Esophagus squamous epithelium (tissue), 5 donors: ENCODE measurements at places on chromosomes 16 and 17.

DNA sequence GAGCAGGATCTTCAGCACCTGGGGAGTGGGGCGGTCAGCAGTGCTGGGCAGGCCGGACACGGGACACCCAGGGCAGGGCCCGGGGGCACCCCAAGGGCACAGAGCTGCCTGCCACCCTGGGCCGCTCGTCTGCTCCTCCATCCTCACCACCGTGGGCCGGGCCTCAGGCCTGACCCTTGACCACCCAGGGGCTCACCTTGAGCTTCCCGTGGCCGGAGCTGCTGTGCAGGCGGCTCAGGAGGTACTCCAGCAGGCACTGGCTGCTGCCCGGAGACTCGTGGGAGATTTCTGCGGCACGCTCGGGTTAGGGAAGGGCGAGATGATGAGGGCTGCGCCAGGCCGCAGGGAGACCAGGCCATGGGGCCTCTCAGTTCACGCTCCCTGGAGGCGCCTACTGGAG, 2.1 kb downstream of the TEPSIN start:
- DNase-seq: no peak

- no peak for DNase-seq
Measured at GRCh38 chr17:61075988-61076387, 323.7 kb upstream of the TBX2 start.

DNA sequence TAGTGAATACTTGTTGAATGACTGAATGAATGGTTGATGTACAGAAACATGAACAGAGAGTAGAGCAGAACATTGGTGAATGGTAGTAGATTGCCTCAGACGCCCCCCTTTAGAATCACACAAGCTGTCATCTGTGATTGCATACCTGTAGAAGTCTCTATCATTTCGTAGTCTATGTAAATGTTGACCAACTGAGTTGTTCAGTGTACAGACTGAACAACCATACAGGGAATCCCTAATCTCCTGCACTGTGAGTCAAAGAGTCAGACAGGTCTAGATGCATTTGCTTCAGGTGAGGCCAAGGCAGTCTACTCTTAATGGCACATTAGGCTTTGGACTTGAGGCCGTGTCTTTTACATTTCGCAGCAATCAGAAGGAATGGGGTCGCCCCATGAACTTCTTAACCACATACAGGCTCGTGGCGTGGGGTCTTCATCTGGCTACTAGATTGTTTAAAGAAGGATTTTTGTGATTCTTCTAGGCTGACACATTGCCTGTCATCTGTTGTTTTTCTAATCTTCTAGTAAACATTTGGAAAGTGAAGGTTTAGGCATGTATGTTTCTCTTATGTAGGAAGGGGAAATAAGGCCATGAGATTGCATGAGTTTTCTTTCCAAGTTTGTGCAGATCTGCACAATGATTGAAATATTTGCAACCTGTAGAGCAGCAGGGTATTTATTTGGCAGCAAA, 157.4 kb downstream of the WWOX start:
- no peak for DNase-seq

- no peak for DNase-seq
Measured at GRCh38 chr17:46061435-46061834, 62.4 kb downstream of the STH start.

GRCh38 chr16:47142486-47142820, 1.3 kb downstream of the NETO2 start:
- DNase-seq: no peak

- no peak for DNase-seq
Measured at GRCh38 chr17:6853764-6854442, 22.4 kb upstream of the TEKT1 start.

DNA sequence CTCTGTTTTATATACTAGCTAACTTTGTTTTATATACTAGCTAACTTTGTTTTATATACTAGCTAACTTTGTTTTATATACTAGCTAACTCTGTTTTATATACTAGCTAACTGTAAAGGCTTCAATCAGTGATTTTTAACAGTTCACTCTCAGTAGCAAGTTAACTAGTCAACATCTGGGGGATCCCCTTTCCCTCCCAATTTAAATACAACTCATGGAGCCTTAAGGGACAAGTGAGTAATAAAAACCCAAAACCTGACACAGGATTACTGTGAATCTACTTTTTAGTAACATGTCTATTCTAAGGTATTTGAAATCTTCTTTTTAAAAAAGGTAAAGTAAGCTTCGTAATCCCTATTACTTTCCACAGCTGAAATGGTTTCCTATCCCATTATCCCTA, 32.2 kb downstream of the FAM222B start:
- no peak for DNase-seq

DNA sequence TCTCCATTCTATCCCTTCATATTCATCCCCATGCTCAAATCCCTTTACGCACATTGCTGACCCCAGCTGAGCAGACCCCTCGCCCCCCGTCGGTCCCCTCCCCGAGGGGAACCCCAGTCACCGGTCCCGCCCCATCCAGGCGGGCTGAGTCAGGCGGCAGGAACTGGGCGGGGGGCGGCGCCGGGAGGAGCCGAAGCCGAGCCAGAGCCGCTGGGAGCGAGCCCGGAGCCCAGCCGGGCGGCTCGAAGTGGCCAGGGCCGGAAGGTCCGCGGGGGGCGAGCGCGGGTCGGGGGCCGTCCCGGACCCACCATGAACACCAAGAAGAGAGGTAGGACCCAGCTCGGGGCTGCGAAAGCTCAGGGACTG, 8.6 kb downstream of the RIPOR1 start:
- DNase-seq: no peak

DNA sequence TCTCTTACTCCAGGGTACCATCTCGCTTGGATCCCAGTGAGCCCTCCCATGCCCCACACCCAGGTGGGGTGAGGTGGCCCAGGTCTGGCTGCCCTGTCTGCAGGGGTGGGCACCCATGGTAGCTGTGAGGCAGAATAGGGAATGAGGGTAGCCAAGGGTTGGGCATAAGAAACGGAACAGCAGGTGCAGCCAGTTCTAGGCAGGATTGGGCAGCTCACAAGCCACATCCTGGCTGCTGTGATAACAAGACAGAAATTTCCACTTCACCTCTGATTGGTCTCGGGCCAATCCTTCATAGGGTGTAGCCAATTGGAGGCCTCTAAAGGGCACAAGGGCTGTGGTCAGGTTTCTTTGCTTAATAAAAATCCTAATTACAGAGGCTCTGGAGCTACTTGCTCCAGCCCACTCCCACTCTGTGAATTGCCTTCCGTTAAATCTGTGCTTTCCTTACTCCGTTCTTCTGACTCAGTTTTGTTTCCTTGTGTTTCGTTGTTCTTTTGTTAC, 1.5 kb upstream of the ARHGDIG start:
- DNase-seq: no peak

DNA sequence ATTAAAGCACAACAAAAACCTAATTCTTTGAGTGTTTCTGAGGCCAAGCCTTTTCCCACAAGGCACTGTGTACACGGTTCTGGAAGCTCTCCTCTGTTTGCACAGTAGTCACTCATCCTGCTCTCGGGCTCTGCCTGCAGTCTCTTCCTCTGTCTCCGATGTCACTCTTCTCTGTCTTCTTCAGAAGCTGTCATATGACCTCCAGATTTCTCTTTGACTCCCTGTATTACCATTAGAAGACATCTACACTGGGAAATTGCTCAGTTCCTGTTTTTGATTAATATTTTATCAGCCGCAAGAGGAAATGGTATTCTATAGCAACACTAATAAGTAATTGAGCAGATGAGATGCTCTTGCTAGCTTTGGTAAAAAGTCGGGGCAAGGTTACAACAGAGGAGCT, 422.9 kb downstream of the WWOX start:
- DNase-seq: no peak

DNA sequence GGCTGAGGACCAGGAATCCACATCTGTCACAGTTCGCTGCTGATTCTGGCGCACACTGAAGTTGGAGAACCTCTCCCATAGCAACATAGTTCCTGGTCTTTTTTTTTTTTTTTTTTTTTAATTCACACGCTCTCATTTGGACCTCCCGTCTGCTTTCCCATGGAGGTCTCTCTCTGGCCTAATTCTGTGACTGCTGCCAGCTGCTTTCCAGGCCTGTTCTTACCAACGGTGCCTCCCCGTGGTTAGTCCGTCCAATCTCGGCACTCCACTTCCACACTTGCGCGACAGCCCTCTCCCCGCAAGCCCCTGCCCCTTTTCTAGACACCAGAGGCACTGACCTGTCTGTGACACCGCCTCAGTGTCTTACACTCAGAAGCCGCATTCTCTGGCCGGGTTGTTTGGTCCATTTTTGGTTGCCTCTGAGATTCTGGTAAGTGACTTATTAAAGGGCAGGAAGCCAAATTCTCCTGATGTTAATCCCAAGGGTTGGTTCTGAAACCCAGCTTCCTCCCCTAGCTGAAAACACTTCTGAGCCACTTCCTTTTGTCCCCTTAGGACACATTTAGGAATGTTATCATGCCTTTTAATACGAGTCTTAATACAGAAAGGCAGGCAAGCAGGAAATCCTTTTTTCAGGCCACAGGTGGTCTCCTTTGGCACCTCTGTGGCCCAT, 1.1 kb upstream of the AKTIP start:
- no peak for DNase-seq

GRCh38 chr16:17244872-17245551, 225.7 kb downstream of the XYLT1 start:
- no peak for DNase-seq

DNA sequence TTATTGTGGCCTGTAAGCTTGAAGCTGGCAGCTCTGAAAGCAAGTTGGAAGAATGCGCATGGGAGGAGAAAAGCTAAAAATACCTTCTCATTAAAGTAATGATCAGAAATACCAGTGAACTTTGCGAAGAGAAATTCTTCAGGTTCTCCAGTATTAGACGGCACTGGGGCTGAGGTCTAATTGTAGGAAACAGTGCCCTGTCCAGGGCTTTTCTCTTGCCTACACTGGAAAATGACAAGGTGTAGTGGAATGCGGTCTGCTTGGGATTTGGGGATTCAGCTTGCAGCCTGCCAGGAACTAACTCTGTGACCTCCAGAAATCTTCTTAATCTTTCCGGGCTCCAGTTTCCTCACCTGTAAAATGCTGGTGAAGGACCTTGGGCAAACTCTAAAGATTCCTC, 53.3 kb upstream of the KCNJ16 start:
- DNase-seq: no peak

DNA sequence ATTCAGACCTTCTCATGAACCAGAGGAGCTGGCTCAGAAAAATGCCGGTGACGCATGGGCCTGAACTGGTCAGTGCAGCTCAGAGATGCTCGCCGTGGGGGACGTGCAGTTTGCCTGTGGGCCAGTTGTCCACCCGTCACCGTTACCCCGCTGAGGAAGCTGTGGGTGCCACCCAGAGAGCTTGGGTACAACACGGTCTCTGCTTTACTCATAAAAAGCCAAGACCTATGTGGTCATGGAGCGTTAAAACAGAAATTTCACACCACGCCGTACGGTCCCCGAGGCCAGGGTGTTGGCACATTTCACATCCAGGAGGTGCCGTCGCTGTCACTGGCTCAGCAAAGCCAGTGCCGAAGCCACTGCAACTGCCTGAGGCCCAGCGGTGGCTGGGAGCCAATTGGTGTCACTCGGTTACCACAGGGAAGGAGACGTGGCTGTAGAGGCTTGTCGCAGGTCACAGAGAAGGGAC, 120.9 kb downstream of the METRNL start:
- no peak for DNase-seq

DNA sequence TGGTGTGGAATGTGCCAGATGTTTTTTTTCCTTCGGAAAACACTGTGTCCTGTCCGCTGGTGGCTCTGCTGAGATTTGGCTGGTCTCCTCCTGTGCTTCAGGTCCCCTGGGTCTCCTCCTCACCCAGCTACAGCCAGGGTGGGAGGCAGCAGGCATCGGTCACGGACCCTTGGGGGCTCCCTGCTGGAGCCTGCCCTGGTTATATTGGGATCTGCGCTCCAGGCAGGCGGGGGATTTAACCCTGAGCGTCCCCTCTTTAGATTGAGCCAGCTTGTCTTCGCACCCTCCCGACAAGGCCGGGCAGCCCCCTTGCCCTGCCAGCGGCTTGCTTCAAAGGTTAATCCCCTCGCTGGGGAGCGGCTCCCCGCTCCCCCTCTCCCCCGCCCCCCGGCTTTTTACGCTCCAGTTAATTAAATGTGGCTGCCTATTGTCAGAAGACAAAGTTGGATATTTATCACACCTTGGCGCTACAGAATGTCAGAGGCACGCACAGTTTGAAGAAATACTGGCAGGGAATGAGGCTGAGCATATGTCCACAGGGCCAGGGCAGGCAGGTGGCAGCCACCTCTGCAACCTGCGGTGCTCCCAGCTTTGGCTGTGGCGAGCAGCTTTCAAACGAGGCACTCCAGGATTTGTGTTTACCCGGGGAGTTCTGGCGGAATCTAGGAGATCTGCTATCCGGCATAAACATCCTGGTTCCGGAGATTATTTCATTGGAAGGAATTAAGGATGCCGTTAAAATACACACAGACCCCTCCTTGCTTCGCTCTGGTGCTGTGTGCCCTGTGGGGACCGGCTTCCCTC, 38.2 kb upstream of the GSE1 start:
- no peak for DNase-seq

DNA sequence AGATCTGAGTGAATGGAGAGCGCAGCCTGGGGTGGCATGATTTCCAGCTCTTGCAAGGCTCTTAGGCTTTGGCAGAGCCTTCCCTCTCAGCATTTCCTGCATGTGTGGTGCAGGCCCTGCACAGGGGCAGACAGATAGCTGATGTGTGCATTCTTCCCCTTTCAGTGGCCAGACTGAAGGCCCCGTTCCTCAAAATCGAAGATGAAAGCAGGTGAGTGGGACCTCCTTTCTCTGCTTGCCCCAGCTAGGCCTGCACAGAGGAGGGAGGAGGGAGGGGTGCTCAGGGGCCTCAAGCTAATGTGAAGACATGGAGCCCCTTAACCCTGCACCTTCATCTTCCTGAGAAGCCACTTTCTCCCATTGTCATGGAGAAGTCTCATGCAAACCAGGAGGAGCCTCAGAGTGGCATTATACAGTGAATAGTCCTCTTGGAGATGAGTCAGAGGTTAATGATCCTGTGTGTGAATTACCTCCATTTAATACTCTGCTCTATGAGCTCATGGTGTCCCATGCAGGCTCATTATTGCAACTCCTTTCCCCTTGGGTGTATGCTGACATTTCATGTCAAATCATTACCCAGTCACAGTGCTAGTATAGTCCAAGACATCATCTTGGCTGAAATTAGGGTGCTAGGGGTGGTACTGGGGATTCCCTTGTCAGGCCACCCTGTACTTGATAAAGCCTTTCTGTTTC, 20.4 kb upstream of the ADAM11 start:
- DNase-seq: no peak

DNA sequence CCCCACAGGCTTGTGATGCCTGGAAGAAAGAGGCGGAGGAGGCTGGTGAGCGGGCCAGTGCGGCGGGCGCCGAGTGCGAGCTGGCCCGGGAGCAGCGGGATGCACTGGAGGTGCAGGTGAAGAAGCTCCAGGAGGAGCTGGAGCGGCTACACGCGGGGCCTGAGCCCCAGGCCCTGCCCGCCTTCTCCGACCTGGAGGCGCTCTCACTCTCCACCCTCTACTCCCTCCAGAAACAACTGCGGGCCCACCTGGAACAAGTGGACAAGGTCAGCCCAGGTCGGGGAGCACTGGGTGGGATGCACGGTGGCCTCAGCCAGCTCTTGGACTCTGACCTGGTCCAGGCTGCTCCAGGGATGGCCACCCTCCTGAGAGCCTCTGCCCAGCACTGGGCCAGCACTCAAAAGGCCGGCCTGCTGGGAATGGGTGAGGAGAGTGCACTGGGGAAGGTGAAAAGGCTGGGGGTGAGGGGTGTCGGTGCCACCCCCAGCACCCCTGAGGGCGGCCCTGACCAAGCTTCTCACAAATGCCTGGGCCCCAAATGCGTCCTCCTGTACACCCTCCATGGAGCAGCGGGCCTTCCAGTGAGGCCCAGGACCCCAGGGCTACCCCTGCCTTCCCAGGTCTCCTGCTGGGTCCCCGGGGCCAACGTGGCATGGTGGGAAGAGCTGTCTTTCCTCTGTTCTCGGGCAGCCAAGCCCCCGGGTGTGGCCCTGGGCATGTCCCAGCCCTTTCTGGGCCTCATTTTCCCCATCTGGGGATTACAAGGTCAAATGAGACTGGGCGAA, 20.8 kb downstream of the UNC13D start:
- DNase-seq: no peak
